ENCODE measurements at places on chromosomes 1 and 21. TPM values are rescaled to one million over a fixed set of nuclear protein-coding genes. Genes with fewer than 3 reads are reported as not detected.

GRCh38 chr1:53413175-53414001 is 45.8 kb upstream of the DMRTB1 start:
- peak; percentile 26 for ATAC-seq

DNA sequence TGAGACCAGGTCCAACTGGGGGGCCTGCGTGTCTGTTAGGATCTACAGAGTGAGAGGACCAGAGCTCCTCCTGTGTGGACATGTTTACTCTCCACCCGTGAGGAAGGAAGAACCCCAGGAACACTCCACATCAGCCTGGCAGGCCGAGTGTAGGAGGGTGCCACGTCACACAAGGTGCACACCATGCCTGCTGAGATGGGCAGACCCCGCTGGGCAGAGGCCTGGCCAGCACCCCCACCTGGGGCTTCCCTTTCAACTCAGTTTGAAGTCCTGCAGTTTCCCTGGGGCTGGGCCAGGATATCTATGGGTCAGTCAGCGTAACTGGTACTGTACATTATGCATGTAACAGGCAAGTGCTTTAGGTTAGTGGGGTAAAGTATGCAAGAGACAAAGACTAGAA is 30.1 kb upstream of the PCBP3 start:
- ATAC-seq, result no peak

- no peak for ATAC-seq
Observed at GRCh38 chr1:156392452-156392853, 23.4 kb downstream of the RHBG start.

G0S2 gene
- 16.1 TPM for total RNA-seq

GRCh38 chr21:32698971-32699693 is 28.7 kb downstream of the SYNJ1 start:
- ATAC-seq, result no peak

- ATAC-seq, result peak; percentile 68
Observed at GRCh38 chr1:155001675-155002463, 733 bp upstream of the ZBTB7B start.

NR5A2 gene
- total RNA-seq, result 0.96 TPM

DNA sequence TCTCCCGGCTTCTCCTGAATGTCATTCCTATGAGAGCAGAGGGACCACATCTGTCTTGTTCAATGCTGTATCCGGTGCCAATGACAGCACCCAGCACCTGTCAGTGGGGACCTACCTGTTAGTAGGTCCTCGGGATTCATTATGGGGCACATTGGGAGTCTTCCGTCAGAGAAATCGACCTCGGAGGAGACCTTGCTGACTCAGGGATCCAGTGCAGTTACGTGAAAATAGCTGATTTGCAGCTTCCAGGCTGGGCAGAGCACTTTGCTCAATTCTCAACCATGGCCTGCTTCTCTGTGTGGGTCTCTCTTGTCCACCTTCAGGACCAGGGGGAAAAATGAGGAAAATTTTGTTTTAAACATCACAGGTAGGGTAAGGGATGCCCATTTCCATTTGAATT is 130.2 kb downstream of the PRDM2 start:
- no peak for ATAC-seq

DNA sequence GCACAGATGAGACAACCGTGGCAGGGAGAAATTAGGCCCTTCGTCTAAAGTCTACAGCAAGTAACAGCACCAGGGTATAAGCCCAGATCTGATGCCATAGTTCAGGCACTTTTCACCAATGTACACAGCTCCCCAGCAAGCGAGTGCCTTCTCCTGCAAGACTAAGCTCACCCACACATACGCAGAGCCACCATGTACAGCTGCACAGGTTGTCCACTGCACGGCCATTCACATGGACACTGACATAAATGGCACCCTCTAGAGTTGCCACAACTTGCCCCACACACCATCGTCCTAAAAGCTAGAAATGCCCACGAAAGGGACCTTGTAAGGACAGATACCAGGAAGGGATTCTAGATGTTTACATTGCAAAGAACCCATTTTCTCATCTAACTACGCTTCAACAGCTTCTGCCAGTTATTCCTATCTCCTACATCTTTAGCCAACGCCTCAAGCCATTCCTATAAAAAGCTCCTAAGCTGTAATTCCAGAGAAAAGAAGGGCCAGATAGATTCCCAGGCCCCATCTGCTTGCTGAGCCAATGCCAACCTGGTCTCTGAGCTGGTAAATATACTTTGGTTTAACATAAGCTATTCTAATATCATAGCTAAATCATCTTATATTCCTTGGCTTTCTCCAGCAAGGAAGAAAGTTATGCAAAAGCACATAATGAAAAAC is 174.0 kb upstream of the KAZN start:
- ATAC-seq, result no peak

C1orf94 gene
- total RNA-seq, result 0.13 TPM

NBPF10 gene
- 0.63 TPM for total RNA-seq

- peak; percentile 69 for ATAC-seq
Observed at GRCh38 chr1:27598902-27599528, 4.9 kb downstream of the AHDC1 start.

DNA sequence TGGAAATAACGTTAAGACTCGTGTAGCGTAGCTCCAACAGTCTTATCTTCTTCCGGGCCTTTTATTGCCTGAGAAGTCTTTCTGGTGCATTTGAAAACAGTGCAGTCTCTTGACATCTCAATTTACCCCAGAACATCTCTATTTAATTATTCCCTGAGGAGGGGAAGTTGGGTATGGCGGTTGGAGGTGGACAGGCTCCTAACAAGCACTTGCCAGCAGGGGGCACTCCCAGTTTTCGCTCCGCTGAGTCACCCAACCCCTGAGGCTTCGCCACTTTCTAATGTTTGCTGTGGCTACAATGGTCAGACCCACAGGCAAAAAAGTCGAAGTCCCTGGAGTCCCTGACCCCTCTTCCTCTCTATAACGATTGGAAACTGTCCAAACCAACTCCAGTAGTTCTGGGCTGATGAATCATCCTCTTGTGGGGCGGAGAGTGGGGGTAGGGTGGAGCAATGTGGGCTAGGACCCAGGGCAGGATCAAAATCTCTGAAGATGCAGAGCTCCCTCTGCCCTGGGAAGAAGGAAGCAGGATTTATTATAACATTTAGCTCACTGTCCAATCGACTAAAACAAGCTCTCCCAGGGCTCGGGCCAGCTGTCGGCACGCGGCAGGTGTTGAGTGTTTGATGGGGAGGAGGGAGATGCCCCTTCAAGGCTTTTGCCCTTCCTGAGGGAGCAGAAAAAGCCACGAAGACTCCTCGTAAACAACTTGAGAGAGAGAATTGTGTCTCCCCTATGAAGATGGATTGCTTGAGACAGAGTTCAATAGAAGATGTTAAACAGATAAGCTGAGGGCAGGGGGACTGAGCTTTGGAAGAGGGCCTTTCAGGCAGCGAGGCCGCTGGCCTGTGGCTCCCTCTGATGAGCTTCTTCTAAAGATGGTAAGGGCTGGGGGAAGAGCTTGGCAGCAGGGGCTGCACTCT is 85.7 kb downstream of the BRINP2 start:
- ATAC-seq, result peak; percentile 72

EDN2 gene
- 0.27 TPM for total RNA-seq

PKLR gene
- total RNA-seq, result 0.18 TPM

MUTYH gene
- 20.1 TPM for total RNA-seq

GRCh38 chr1:116847688-116848531 is 61.8 kb upstream of the PTGFRN start:
- peak; percentile 78 for ATAC-seq

GRCh38 chr1:64538389-64538788 is 68.5 kb downstream of the CACHD1 start:
- ATAC-seq, result no peak

NUF2 gene
- 73.9 TPM for total RNA-seq

DNA sequence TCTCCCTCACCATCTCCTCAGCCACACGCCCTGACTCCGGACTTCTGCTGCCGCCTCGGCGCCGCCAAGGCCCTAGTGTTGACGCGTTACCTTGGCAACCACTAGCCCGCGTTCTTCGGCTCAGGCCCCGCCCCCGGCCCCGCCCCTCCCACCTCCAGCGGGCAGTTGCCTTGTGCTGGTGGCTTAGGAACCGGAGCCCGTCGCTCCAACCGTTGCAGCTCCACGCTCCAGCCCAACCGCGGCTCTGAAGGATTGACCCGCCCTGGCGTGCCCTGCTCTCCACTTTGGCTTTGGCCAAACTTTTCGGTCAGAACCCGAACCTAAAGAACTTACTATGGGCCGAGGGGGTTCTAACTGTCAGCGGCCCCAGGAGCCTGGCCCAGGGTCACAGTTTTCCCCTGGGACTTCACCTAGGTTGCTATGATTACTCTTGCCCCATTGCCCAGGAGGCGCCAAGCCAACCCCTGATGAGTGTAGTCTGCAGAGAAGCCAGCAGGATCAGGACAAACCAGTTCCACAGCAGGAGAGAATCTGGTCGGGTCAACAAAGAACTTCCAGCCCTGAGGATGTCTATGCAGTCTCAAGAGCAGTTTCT is at the start of gene CFAP45:
Gene CFAP45 (minus strand): TSS at position 80 of the 595 bp plus-strand sequence. CDS start 67 bp downstream, at position 13.
- ATAC-seq, result peak; percentile 92

DNA sequence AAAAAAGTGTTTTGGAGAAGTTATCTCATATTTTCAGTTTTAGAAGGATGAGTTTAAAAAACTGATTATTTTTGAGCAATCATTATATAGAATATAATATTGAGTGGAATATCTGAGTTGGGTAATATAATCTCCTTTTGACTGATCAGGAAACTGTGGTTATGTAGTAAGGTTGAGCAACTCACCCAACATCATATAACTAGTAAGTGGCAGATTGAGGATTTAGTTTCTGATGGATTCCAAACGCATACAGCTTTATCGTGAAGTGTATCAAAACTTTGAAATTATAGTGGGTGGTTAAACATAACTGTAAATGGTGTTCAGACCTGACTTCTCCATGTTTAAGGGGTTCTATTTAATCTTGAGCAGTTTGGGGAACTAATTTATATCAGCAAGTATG is 98.6 kb downstream of the OLFM3 start:
- ATAC-seq, result no peak

MINDY1 gene
- 21.8 TPM for total RNA-seq

LAMTOR5 gene
- 352 TPM for total RNA-seq

ZNF695 gene
- 12.6 TPM for total RNA-seq

- no peak for ATAC-seq
Observed at GRCh38 chr1:204830747-204831146, 39.9 kb upstream of the NFASC start.

DNA sequence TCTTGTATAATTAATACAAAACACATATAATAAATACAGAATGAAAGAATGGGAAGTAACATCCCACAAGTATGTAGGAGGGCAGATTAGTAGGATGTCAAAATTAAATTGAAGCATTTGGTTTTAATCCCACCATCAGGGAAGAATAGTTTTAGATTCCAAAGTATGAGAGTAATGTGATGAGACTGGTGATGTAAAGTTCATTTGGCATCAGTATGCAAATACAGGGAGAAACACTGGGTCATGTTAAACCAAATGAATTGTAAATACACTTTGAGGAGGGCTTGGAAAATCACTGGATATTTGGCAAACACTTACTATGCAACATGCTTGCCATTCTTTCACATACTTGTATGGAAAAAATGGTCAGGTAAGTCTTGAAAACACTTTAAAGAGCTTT is 358.8 kb downstream of the DPYD start:
- no peak for ATAC-seq

DNA sequence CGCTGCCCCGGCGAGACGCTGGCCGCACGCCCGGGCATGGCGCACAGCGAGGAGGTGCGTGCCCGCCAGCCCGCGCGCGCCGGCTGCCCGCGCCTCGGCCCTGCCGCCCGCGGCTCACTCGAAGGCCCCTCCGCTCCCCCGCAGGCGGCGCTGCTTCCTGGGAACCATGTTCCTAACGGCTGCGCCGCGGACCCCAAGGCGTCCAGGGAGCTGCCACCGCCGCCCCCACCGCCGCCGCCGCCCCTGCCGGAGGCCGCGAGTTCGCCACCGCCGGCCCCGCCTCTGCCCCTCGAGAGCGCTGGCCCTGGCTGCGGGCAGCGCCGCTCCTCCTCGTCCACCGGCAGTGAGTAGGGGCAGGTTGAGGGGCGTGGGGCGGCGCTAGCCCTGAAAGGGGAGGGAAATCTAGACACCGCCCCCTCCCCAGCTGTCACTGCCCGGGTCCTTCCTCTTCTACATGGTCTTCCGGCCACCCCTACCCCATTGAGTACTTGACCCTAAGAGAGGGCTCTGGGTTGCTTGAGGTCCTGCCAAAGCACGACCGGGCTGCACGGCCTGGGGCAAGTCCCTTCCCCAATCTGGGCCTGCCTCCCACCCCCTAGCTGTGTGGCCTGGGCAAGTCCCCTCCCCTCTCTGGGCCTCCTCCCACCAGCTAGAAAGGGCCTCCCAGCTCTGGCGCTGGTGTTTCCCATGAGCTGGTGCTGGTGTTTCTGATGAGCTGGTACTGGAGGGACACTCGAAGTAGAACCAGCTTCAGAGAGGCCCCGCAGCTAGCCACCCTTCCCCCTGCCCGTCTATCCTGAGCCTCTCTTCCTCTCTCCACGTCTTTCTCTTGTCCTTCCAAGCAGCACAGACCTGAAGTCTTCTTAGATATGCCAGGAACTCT is 17.0 kb downstream of the TNFRSF25 start:
- peak; percentile 50 for ATAC-seq

GRCh38 chr1:165444897-165445370 is at the start of gene RXRG:
Gene RXRG (minus strand): TSS chr1:165445126. CDS start chr1:165444893, 233 bp downstream.
- ATAC-seq, result peak; percentile 95

- ATAC-seq, result no peak
Observed at GRCh38 chr1:114089502-114090138, 64.0 kb downstream of the SYT6 start.

- ATAC-seq, result peak; percentile 59
Observed at GRCh38 chr1:206470692-206471414, 577 bp downstream of the IKBKE start.

GRCh38 chr1:178686407-178686806 is 38.6 kb upstream of the RALGPS2 start:
- ATAC-seq, result no peak

DNA sequence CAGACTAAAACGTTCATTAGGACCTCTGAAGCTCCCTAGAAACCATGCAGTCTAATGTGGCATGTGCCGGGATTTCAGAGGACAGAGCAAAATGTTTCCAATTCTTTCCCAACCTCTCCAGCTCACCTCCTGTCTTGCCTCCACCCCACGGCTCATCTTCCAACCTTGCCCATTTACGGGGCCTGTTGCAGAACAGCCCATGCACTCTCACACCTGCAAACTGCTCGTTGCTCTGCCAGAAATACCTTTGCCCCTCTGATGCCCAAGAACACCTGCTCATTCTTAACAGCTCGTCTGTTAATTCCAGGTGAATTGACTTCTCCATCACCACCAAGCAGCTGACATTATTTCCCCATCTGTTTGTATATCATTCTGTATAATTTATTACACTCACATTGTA is 53.9 kb upstream of the LBR start:
- ATAC-seq, result no peak

RBP7 gene
- total RNA-seq, result not detected

DNA sequence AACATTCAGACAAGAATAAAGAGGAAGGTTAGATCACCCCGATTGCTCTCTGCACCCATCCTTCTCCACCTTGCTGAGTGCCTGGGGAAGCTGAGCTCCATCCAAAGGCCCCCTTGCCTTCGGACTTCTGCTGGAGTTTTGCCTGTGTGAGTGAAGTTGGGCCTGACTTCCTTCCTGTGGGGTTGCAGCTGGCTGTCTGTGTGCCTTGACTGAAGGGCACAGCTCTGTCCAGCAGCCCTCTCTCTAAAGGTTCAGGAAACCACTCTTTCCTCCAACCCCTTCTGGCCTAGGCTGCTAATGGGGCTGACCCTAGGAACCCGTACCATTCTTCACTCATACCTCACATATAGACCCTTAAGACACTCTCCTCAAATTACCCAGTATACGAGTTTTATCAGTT is 173.4 kb upstream of the HMCN1 start:
- ATAC-seq, result no peak

C1orf226 gene
- 5.8 TPM for total RNA-seq

IGSF9 gene
- 1.9 TPM for total RNA-seq

TNNT2 gene
- total RNA-seq, result not detected

- peak; percentile 44 for ATAC-seq
Observed at GRCh38 chr1:93824834-93825233, 54.2 kb downstream of the DNTTIP2 start.

GRCh38 chr21:46284733-46285132 is 678 bp downstream of the MCM3AP start:
- no peak for ATAC-seq
